ENCODE measurements at places on chromosomes 1 and 21.

GRCh38 chr1:237556911-237557310 lies 333.8 kb downstream of the ZP4 start:
- no peak for ATAC-seq

- ATAC-seq: no peak
Observed at GRCh38 chr1:233689017-233689747, 75.3 kb downstream of the KCNK1 start.

- ATAC-seq: no peak
Observed at GRCh38 chr1:55478742-55479141, 263.6 kb upstream of the USP24 start.

- no peak for ATAC-seq
Observed at GRCh38 chr1:59230622-59231021, 66.3 kb upstream of the FGGY start.

DNA sequence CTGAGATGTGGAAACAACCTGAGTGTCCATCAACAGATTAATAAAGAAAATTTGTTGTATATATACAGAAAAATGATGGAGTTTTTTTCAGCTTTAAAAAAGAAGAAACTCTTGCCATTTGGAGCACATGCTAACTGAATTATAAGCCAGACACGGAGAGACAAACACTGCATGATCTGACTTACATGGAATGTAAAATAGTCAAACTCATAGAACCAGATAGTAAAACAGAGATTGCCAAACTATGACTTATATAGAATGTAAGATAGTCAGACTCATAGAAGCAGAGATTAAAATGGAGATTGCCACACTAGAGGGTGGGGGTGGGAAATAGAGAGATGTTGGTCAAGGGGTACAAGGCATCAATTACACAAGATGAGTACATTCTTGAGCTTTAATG lies 1786.6 kb downstream of the PLA2G4A start:
- ATAC-seq: no peak

- no peak for ATAC-seq
Observed at GRCh38 chr1:84724128-84724860, 34.0 kb upstream of the SSX2IP start.

GRCh38 chr1:31919591-31919990 lies 18.6 kb downstream of the PTP4A2 start:
- no peak for ATAC-seq

DNA sequence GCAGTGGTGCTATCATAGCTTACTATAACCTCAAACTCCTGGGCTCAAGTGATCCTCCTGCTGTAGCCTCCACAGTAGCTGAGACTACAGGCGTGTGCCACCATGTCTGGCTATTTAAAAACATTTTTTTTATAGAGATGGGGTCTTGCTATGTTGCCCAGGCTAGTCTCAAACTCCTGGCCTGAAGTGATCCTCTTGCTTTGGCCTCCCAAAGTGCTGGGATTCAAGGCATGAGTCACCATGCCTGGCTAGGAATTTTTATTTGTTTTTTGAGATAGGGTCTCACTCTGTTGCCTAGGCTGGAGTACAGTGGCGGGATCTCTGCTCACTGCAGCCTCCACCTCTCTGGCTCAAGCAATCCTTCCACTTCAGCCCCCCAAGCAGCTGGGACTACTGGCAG lies 8.8 kb upstream of the RABGAP1L start:
- ATAC-seq: no peak

- no peak for ATAC-seq
Observed at GRCh38 chr1:194281376-194281775, 1095.0 kb upstream of the B3GALT2 start.

- ATAC-seq: no peak
Observed at GRCh38 chr1:179976970-179977651, 22.5 kb downstream of the CEP350 start.

- ATAC-seq: no peak
Observed at GRCh38 chr1:92822879-92823278, 9.0 kb upstream of the RPL5 start.

DNA sequence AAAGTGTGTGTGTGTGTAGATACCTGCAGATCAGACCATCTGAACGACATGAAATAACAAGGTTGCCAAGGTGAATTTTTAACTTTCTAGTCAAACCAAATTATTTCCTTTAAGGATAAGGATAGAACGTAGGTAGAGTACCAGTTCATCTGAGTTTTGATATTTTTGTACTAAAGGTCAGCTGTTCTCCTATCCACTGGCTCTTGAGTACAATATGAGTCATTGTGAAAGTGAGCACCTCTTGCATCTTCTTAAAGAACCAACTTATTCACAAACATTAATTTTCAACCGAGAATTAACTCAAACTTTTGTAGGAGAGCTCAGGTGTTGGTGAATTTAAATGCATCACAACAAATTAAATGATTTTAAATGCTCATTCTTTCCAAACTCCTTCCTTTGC lies 71.5 kb downstream of the IFI44 start:
- ATAC-seq: no peak

GRCh38 chr1:200856716-200857357 lies 15.9 kb upstream of the GPR25 start:
- ATAC-seq: no peak

DNA sequence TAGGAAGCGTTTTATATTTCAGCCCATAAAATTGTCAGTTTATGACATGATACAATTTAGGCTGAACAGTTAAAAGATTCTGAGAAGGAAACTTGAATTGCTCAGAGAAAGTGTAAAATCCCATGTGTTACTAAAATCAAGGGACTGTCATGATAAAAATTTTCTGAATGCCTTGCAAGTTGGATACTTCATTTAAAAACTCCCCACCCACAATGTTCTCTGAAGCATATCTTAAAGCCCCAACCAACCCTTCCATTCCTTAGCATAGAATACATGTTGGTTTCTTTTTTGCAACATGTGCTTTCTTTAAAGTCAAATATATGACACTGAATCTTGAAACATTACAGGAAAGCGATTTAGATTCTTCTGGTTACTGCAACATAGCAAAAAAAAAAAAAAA lies 97.4 kb downstream of the MRPL39 start:
- no peak for ATAC-seq

- peak; percentile 88 for ATAC-seq
Observed at GRCh38 chr21:45923146-45923545, 58.4 kb upstream of the COL6A1 start.

DNA sequence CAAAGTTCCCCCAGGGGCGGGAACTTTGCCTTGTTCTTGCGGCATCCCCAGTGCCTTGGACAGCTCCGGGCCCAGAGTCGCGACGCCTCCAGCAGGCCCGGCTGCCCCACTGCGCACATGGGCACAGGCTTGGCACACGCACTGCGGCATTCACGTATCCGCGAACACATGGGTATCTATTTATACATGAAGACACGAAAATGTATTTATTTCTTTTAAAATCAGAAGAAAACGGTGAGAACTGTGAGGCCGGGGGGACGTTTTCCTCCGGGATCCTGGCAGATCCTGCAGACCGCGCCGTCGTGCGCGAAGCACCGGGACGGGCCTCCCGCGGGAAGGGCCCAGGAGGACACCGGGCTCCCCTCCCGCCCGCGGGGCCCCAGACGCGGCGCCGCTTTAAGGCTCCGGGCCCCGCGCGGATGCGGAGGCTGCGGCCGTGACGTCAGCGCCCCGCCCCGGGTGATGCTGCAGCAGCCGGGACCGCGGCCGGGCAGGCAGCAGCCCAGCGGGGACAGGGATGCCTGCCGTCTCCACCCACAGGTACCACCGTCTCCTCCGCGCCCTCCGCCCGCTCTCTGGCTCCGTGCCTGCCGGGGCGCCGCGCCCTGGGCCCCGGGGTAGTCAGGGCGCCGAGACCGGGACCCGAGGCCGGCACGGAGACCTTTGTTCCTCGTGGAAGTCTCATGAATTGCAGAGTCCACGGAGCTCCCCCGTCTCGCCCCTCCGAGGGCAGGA lies at the start of gene SLC45A1:
SLC45A1 (plus strand) TSS at position 468 of the 735 bp plus-strand sequence. CDS start 6,216 bp downstream, outside the sequence.
- peak; percentile 90 for ATAC-seq

DNA sequence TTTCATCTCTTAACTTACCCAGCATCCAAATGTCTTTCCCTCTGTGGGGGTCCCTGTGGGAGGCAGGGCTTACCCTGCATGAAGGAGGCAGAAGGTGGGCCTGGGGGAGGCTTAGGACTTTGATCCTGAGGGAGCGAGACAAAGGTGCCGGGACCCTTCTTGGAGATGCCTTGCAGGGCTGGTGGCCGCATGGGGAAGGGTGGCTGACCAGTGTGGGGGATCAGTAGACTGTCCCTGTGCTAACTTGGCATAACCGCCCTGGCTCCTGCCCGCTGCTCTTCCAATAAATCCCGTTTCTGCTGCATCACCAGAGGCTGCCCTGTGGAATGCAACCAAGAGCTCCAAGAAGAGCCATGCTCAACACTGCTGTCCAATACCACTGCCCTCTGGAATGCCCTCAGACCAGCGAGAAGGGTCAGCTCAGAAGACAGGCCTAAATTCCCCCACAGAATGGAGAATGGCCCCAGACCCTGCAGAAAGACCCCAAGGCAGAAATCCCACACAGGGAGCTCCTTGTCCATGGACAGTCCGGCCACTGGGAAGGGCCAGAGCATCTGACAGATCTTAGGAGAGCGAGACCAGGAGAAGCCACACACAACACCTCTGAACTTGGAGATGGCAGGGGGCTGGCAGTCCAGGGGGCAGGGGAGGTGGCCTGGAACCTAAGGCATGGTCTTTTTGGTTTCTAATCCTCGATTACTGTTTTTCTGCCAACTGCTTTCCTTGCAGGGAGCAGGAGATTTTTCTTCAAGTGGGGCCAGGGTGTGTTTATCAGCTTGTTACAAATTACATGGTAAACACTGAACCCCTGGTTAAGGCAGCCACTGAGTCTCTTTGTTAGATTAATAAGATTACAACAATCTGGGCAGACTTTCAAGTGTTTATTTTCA lies 46.7 kb upstream of the DMRTB1 start:
- ATAC-seq: peak; percentile 7

DNA sequence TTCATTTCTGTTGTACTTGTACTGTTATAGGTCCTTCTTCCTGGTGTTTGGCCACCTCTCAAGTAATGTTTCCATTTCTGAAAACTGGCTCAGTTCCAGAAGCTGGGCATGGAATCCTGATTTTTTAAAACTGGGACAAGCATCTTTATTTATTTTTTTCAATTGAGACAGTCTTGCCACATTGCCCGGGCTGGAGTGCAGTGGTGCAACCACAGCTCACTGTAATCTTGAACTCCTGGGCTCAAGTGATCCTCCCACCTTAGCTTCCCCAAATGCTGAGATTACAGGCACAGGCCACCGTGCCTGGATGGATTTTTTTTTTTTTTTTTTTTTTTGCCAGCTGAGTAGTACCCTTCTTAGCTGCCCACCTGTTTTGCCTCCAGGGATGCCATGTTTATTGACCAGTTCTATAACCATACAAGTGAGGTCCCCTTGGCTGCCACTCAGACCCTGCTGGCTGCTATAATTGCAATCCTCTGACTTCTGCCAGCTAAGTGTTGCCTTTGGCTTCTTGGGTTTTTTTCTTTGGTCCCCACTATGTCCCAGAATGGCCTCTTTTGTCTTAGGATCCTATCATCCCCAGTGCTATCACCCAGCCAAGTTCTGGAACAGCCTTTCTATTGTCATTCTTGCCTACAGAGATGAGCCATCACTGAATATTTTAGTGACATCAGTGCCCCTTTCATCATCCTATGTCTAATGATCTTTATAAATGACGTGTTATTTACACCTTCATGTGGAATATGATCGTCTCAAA lies 3.9 kb upstream of the DIP2A start:
- ATAC-seq: no peak

GRCh38 chr1:19477284-19478249 lies 7.8 kb downstream of the CAPZB start:
- ATAC-seq: peak; percentile 40

DNA sequence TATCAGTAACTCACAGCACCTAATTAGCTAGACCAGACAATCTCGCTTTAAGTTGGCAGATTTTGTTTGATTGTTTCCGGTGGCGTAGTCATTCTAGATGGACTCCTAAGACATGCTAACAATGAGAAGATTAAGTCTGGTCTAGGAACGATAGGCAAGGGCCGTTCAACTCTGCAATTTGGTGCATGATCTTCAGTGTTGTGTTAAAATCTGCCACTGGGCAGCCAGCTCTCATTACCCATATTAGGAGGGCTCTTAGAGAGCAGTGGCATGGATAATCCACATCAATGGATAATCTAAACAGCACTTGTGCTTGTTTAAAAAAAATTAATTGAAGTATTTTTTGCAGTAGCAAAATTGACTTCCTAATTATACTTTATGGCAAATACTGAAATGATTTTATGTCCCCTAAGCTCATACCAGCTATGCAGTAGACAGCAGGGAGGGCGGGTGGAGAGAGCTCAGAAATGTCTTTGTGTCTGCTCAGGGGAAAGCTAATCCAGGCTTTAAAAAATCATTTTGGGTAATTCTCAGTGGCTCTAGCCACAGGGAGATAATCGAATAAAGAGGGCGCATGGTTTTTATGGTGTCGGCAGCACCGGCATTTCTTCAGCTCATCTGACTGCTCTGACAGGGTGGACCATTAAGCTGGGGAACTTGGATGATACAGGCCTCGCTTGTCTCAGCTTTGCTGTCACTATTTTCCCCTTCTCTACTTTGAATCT lies 48.5 kb upstream of the IKBKE start:
- ATAC-seq: no peak

DNA sequence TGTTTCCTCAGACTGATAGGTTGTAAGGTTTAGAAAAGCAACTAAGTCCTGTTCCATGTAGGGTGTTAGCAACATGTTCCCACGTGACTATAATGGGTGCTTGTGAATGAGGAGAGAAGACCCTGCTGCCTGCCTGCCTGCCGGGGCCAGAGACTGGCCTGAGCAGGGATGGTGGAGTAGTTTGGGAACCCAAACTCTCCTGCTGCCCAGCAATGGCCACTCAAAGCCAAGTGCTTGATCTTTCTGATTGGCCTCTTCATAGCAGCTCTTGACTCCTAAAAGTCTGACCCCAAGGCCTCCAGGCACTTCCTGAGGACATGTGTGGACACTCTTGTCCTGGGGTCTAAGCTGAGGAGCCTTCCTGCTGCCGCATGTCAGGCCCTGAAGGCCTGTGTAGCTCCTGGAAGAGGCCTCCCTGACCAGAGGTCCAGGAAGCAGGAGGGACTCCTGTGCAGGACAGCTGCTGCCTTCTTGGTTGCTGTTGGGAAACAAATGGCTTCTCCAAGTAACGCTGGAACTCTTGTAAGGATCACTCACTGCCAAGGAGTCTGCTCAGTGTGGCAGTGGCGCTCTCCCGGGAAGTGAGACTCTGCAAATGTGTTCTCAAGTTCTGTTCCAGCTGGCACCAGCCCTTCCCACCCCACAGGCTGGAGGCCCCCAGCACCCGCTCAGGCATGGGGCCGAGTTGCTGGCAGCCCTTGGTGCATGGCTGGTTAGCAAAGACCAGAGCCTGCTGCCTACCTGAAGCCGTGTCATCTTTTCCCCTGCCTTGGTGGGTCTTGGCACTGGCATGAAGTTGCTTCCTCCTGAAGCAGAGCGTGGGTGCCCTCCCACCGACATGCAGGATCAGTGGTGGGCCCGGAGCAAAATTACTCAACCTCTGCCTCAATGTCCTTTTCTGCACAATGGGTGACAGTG lies 35.5 kb downstream of the MAN1C1 start:
- ATAC-seq: peak; percentile 30

DNA sequence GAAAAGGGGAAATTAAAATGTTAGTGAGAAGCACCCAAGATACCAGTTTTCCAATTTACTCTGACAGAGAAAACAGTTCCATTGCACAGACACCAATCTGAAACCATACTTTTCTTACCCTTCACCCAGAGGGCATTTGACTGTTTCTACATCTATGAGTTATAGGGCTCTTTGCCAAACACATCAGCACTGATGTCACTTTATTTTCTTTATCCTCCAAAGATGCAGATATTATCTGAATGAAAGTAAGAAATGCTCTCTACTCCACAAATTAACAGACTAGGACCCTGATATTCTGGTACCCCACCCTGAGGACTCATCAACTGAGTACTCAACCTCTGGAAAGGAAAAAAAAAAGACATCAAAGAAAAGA lies 24.2 kb upstream of the PEX19 start:
- ATAC-seq: no peak

GRCh38 chr1:60228041-60228491 lies 154.5 kb upstream of the C1orf87 start:
- ATAC-seq: no peak

GRCh38 chr21:32889596-32889995 lies 118.0 kb upstream of the PAXBP1 start:
- ATAC-seq: no peak
